Kidney glomerular epithelial cell (primary cell): ENCODE measurements at places on chromosomes 12 and 14.

GRCh38 chr12:48929551-48929950 is 4.3 kb upstream of the FKBP11 start:
- DNase-seq, result no peak

- DNase-seq, result peak; percentile 80
Measured at GRCh38 chr14:23727566-23728335, 91.6 kb downstream of the DHRS2 start.

GRCh38 chr14:74661726-74662450 is 49.9 kb upstream of the LTBP2 start:
- no peak for DNase-seq

DNA sequence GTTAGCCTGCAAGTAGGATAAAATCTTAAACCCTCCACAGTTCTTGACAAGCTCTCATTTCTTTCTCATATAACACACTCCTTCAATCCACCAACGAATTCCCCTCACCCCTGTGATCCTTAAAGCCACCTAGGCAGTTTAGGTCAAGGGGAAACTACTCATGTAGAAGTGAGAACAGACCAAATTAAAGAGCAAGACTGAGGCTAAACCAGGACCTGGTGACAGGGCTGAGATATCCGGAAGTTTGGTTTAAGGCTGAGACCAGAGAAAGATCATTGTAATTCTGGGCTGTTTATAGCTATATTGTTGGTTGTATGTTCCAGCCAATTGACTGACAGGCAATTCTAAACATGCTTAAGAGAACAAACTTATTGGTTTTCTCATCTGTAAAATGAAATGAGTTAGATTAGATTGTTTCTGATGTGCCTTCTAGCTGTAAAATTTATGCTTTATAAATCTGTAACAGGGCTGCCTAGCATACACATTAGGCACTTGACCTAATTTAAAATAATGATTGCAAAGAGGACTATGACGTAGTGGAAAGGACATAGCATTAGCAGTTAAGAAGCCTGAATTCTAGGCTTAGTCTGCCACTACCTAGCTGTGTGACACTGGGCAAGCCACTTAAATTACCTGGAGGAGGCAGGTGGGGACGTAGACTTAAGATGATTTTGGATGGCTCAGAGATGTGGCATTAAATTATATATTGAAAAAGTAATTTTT is 53.9 kb upstream of the PTGR2 start:
- no peak for DNase-seq

GRCh38 chr14:104510794-104511611 is 68.6 kb upstream of the C14orf180 start:
- no peak for DNase-seq

GRCh38 chr14:87899228-87899627 is 93.8 kb downstream of the GALC start:
- DNase-seq, result peak; percentile 15

DNA sequence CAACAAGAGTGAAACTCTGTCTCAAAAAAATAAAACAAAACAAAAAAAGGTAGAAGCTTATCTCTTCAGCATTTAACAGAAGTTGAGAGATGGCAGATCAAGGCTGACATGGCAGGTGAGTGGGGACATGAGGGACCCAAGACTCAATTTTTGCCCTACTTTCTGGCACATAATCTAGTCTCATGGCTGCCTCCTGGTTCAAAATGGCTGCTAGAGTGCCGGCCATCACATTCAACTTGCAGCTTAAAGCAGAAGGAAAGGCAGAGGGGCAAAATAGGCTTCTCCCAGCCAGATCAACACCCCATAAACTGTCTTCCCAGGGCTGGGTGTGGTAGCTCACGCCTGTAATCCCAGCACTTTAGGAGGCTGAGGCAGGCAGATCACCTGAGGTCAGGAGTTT is 784.9 kb downstream of the MED13L start:
- no peak for DNase-seq

DNA sequence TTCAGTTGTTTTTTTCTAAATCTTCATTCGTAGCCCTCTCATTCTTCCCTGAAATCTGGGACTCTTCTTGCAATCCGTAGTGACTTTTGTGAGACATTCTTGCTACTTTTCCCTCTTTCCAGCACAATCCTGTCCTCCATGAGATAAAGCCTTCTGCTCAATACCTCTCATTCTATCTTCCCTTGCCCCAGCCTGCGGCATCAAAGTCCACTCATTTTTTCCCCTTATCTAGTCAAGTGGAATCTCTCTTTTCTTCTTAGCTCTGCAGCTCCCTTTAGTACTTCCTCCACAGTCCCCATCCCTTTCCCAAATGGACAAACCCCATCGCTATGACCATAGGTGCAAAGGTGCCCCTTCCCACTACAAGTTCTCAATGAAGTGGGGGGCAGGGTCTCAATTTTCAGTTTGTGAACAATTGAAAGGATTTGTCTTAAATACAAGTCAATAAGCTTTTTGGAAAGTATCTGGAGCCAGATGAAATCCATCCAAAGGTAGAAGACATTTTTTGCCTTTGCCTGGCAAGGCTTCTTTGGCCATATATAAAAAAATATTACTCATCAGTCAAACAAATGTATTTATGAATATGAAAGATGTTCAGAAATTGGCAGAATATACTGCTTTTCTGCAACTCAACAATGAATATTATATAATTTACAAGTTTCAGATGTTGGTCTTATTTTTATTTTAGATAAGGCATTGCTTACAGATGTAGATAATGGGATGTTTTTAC is 179.4 kb downstream of the SNAPC1 start:
- no peak for DNase-seq

DNA sequence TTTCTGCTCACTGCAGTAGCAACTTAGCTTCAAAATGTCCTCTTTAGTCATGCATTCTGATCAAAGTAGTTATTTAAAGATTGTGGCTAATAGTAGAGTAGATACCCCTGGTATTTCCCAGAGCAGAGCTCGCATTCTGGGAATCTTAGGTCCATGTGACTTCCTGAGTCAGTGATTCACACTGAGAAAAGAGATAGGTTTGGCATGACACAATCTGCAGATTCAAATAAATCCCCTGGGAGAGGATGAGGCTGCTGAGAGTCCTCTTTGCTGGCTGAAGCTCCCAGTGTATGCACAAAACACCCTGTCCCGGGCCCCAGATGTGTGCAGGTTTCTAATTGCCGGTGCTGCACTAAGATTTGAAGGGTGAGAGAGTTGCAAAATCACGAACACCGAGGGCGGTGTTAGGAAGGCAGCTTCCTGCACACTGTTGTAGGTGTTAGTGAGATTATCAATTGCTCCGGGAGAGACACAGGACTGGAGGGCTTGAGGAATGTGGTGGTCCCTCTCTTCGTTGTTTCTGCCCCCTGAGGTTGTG is 233.2 kb downstream of the NRXN3 start:
- DNase-seq, result peak; percentile 81

GRCh38 chr12:33944703-33945437 is 77.4 kb upstream of the ALG10 start:
- no peak for DNase-seq
